ENCODE measurements at places on chromosomes 11 and 22.

GRCh38 chr11:103806130-103806895, 230.1 kb upstream of the DDI1 start:
- no peak for DNase-seq

GRCh38 chr11:132056689-132057088, 686.3 kb downstream of the NTM start:
- no peak for DNase-seq

DNA sequence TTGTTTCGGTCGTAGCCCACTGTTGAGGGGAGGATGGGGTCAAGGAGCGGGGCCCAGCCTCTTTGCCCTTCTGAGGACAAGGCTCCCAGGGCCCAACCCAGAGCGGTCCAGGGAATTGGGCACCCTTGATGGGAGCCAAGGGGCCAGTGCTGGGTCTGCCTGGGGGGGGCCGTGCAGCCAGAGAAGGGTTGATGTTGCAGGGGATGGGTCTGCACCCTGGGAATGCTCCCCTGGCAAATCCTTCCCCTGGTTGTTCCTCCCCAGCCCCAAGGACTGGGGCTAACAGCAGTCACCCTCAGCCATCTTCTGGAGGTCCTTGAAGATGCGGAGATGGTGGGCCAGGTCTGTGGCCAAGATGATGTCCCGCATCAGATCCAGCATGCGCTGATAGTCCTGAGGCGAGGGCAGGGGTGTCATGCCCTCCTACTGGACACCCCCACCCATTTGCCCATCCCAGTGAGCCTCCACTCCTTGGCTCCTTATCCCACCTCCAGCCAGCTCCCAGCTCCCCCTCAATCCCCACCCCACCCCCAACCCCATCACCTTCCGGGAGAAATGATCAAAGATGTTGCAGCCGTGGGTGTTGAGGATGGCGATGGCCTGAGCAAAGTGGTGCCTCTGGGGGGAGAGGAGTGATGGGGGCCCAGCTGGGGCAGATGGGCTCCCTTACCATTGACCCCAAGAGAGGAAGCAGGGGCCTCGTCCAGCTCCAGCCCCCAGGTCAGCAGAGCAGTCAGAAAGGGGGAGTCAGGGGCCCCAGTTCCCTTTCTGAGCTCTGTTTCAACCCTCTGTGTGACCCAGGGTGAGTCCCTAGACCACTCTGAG, 95.0 kb downstream of the PDE2A start:
- DNase-seq, result no peak

GRCh38 chr11:45180848-45181192, 34.4 kb downstream of the PRDM11 start:
- DNase-seq, result no peak

- no peak for DNase-seq
These were observed 5.7 kb downstream of the AMPD3 start for GRCh38 chr11:10460611-10461275.

DNA sequence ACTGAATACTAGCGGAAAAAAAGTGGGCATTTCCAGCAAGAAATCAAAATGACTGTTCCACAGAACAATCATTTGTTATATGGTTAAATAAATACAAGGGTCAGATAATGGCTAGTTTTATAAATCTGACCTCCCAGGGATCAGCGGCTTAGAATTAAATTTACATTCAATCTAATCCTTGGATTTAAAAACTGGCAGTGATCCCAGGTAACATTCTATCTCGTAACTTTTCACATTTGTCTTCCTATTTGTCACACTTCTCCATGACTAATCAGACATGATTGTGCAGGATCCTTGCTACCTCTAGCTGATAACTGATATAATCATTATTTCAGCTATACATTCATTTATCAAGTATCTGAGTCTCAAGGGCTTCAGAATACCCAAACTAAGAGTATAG, 2.9 kb upstream of the MMP3 start:
- no peak for DNase-seq
